Psoas muscle (tissue), 8 donors: ENCODE measurements at places on chromosomes 7 and 10.
A peak's percentile ranks its signal among the peaks of the same experiment; 100 is the strongest.

DNA sequence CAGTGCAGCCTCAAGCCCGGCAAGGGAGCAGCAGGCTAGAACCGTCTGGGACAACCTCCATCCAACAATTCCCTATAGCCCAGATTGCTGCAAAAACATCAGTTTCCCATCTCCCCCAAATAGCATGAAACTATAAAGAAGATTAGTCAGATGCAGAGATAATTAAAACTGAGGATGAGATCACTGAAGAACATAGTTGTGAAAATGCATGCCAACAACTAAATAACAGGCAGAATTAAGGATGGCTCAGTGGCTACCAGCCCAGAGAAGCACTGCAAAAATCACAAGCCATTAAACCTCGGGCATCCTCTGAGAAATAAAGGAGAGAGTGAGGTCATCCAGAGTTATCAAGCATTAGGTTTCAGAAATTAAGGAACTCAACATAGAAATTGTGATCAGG, 427.1 kb downstream of the TNS3 start:
- no peak for DNase-seq

DNA sequence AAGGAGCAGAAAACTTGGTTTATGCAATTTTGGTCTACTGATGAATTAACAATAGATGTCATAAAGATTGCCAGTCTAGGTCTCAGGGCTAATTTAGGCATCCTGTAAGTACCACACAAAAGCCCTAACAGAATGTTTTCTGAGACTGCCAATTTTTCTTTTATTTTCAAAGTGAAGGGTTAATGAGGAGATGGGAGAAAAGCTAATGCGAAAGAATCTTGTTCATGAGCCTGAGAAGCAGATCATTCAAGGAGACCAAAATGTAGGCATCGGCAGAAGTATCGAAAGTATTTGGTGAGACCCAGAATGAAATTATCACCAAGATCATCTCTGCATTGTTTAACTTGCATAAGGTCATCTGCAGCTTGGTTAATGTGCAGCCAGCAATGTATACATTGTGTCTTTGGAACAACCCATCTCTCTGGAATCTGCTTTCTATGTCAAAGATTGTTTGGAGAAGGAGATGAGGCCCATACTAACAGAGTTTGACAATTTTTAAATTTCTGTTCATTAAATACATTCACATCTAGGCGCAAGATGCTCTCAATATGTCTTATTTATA, 163.3 kb upstream of the GLI3 start:
- no peak for DNase-seq

DNA sequence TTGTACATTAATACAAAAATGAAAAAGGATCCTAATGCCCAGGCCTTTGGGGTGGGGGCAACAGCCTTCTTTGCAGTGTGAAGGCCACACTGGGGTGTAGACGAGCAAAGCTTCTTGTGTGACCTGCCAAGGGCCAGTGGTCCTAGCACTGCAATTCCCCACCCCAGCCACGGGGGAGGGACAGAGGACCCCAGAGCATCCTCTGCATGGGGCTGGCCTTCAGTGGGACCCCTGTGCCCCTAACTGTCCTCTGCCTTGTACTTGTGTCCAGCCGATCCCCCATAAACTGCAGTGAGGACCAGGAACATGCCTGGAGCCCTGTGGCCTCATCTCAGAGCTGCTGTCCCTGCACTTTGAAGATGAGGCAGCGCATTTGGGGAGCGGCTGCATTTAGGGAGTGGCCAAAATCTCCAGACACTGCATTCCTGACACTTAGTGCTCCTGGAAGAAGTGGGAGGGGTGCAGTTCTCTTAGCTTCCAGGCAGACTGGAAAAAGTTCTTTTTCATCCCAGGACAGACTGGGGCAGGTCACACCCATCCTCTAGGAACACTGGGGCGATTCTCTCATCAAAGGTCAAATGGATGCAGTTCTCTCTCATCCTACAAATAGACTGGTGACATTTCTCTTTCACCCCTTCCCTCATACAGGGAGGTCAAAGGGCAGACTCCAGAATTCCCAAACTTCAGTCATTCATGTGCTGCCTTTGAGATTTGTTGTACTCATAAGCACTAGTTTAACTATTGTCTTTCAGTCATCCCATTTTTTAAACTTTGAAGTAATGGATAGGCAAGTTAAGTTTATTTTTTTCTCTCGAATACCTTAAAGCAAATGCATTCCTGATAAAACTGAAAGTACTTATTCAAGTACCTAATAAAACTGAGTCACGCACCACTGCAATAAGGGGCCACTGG, 922 bp upstream of the MYO1G start:
- DNase-seq = no peak

- no peak for DNase-seq
Observed at GRCh38 chr7:13987395-13987794, 2.1 kb downstream of the ETV1 start.

DNA sequence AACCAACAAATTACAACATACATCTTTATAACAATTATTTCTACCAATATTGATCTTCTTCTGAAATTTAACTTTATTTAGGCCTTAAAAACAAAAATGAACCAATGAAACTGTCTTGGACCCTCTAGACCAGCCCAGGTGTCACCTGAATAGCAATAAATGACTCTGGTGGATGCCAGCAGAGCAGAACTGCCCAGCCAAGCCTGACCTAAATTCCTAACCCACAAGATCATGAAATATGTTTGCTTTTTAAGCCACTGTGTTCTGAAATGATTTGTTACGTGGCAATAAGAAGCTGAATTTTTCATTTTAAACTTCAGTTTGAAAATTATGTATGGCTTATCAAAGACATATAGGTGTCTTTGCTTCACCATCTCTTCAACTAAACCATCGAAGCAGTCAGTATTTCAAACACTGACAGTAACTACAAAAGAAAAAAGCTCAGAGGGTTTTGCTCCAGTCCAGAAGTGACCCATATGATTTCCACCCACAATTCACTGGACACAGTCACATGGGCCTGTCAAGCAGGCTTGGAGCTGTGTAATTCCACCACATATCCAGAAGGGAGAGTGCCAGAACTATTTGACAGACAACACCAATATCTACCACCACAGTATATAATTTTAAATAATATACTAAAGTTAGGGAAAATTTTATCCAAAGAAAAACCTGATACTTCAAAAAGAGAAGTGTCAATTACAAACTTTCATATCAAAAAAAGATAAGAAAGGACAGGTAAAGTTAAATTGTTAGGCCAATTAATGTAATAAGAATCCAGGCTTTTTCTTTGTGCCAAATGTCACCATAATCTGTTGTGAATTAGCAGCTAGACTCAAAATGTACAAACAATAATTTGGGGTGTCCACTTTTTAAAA, 94.5 kb downstream of the KMT2C start:
- DNase-seq = no peak

DNA sequence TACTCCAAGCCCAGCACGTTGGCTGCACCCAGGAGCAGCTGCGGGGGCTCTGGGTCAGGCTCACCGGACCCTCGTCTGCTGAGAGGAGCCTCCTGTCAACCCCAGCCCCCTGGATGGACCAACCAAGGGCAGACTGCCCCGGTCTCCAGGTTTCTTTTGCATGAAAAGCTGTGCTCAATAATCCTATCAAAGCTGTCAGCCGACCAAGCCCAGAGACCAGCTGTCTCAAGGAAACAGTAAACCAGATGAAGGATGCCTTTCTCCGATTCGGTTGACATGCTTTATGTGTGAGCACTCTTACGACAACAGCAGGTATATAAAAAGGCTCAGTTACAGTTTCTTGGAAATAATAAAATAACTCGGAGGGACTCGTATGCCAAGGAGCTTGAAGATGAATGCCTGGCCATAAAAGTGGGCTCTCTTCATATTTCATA, 71.6 kb upstream of the BAIAP2L1 start:
- DNase-seq = no peak

DNA sequence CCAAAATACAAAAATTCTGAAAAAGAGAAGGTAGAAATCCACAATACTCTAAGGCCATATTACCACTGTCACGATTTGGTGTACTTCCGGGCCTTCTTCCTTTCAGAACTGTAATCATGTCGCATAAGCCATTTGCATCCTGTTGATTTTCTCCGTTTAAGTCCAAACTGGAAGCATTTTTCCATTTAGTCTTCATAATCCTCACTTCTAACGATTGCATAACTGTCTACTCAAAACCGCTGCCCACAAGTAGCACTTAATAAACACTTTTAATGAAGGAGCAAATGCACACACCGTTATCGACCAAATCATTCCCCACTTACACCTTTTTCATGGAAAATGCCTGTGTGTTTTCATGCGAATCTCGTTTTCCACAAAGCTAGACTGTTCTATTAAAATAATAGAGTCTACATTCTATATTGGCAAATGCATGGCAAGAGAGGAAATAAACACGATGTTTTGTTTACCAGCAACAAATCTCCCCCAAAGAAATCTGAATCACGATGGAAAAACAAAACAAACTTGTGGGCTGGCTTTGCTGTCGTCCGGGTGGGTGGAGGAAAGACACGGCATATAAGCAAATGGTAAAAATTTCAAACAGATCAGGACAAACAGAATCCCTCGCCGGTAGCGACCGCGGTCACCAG, 1.0 kb downstream of the ATE1 start:
- DNase-seq = no peak

GRCh38 chr7:13981070-13981469, 8.4 kb downstream of the ETV1 start:
- no peak for DNase-seq

GRCh38 chr10:129411772-129412171, 55.3 kb upstream of the MGMT start:
- no peak for DNase-seq

DNA sequence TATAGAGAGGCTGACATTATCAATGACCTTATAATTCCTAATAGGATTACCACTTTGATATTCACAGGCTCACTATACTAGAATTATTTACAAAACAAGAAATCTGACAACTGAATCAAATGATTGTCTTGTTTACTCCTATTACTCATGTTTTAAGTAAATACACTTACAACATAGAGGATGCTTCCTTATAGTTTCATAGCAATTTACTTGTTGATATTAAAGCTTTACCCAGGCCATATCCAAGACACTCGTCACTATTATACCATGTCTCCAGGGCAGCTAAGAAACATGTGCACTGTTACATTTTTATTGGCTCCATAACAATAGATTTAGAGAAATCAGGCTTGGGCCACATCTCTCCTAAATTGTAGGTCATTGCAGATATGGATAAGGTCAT, 276.9 kb downstream of the HGF start:
- DNase-seq = no peak

DNA sequence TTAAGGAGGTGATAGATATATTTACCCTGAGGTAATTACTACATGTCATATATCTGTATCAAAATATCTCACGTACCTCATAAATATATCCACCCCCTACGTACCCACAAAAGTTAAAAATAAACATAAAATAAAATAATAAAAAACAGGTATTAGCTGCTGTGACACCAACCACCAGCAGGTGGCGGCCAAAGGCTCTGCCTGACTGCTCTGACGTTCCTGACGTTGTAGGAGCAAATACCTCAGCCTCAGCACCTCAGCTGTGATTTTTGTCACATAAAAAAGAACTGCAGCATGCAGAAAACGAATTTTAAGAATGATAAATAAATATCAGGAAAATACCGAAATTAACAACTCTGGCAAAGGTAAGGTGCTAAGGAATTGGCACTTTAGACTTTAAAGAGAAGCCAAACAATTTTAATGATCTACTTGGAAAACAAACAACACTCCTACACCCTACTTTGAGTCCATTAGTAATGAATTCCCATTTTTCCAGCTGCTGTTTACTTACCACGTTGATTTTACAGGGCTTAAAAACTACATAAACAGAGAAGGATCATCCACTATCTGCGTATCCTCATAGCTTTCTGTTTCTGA, 125.4 kb upstream of the TARP start:
- DNase-seq = peak; percentile 59

DNA sequence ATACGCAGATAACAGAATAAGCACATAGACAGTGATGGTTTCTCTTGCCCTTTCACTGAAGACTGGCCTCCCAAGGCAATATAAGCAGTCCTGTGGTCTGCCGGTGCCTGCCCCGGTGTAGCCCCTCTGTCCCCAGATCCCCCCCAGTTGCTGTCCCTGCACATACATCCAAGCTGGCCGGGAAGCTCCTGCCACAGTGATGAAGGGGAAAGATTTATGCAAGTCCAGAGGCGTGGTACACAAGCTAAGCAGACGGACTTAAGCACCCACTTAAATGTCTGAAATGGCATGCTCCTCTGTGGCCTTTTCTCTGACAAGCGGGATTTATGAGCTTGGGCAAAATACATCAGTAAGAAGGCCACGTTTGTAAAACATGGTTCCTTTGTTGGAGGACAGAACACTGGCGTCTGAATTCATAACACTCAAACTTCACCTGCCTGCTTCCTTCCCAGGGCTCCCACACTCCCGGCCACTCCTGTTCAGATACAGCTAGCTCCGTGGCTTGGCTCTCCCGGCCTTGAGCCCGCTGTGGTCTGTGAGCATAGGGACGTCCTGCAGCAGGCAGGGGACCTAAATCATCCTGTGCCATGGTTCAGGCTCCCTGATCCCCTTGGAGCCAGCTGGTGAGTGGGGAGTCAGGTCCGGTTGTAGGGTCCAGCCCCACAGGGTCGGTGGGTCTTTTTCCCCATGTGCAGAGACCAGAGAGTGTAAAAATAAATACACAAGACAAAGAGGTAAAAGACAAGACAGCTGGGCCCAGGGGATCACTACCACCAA, 61.7 kb upstream of the PPP2R2D start:
- no peak for DNase-seq

- no peak for DNase-seq
Observed at GRCh38 chr10:33248638-33249037, 85.8 kb downstream of the NRP1 start.

- DNase-seq = no peak
Observed at GRCh38 chr7:100088095-100088620, 611 bp upstream of the COPS6 start.

DNA sequence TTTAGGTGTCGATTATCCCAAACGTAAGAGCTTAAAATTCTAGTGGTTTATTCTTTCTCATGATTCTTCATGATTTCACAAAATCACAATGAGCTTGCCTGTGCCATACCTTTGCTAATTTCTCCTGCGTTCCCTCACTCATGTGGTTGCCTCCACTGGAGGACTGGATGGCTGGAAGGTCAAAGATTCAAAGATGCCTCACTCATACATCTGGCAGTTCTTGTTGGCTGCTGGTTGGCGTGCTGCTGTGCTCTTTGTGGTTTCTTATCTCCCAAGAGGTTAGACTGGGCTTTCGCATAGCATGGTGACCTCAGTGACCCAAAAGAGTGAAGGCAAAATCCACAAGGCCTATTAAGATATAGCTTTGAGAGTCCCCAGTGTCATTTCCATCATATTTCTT, 877.6 kb upstream of the AUTS2 start:
- no peak for DNase-seq

- DNase-seq = no peak
Observed at GRCh38 chr10:104127411-104127810, 5.4 kb downstream of the SFR1 start.
